ENCODE measurements at places on chromosomes 16 and 17.

DNA sequence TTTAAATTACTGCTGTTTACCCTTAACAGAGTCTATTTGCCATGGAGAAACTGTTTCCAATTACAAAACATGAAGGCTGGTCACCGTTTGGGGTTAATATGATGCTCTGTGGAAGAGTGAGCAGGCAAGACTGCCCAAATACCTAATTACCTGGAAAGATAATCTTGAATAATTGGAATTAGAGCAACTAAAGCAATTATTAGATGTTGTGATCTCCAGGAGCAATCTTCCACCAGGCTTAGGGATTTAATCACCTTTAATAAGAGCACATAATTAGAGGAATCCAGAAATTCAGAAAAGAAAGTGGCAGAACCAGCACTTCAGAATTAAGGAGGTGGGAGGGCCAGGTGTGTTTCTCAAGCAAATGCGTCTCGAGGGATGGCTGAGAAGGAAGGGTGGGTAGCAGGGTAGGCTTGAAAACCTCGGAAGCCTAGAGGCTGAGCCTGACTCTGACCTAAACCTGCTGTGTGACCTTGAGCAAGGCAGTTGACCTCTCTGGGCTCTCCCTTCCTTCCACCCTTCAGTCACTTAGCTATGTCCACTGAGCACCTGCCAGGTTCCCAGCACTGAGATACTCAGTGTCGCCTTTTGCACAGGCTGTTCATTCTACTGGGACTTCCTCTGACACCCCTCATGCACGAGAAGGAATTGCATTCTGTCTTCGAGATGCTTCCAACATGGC lies 113.2 kb downstream of the GSG1L start:
- no peak for DNase-seq

DNA sequence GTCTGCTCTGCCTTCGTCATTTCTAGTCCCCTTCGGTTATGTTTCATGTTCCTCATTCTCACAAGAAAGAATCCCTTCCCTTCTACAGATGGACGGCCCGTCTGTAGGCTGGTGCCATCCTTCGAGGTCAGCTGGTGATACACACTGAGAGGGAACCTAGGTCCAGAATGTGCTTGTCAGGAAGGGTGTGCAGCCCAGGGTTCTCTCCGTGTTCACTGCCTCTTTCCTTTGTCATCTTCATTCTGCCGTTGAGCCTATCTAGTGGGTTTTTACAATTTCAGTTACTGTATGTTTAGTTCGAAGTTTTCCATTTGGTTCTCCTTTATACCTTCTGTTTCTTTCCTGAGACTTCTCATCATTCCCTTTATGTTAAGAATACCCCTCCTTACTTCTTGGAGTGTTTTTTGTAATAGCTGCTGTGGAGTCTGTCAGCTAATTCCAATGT lies 18.9 kb downstream of the KIAA0513 start:
- DNase-seq = no peak

GRCh38 chr17:13835151-13835550 lies 233.4 kb upstream of the HS3ST3A1 start:
- DNase-seq = no peak

DNA sequence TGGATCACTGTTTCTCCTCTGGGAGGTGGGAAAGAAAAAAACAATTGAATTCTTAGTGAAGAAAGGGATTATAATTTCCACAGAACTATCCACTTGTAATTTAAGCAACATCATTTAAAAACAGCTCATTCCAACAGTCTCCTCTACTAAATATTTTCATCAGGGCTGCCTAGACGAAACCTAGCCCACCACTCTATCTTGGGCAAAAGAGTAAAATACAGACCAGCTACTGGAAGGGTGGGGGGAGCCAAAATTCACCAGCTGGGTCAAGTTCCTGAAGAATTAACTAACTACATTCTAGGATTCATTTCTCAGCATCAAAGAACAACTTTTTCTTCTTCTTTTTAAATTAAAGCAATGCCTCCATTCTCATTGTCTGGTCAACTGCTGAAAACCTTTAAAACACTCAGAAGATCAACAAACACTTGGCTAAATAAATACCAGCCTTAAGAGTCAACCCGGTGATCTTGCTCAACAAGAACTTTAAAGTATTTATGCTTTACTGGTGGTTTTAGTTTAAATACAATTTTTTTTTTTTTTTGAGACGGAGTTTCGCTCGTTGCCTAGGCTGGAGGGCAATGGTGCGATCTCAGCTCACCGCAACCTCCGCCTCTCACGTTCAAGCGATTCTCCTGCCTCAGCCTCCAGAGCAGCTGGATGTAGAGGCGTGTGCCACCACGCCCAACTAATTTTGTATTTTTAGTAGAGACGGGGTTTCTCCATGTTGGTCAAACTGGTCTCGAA lies 25.2 kb downstream of the KANSL1 start:
- DNase-seq = no peak
